ENCODE measurements at places on chromosomes 3 and 15.

DNA sequence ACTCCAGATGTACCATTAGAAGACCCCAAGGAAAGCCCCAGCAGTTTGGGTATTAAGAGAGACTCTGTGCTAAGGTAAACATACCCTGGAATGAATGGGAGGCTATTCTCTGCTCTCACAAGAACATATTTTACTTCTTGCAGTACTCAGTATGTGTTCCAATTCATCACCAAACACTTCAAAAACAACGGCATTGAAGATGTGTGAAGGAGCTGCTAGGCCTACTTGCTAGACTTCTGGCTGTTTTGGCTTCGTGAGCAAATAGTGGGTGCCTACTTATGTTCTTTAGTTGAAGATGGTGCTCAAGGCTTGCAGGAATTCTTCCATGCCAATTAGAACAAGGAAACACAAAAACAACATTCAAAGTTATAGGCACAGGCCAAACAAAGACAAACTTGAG lies 514.5 kb downstream of the ROBO1 start:
- no peak for DNase-seq

DNA sequence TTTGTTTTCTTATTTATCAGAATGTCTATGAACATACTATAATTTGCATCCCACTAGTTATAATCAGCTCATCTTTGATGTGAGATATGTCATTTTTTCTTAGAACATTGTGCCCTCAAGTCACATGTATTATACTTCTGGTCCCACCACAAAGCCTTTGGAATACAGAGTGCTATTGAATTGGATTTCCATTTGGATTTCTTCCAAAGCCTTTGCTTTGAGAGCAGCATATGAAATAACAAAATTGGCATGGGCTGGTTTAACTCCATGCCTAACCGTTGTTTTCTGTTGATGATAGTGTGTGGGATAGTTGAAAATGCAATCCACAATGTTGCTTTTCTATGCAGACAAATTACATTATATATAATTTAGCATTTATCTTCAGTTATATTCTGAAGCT lies 284.5 kb upstream of the PLSCR5 start:
- no peak for DNase-seq

- DNase-seq: no peak
These were observed 66.9 kb upstream of the TRA2B start for GRCh38 chr3:186004671-186005070.

DNA sequence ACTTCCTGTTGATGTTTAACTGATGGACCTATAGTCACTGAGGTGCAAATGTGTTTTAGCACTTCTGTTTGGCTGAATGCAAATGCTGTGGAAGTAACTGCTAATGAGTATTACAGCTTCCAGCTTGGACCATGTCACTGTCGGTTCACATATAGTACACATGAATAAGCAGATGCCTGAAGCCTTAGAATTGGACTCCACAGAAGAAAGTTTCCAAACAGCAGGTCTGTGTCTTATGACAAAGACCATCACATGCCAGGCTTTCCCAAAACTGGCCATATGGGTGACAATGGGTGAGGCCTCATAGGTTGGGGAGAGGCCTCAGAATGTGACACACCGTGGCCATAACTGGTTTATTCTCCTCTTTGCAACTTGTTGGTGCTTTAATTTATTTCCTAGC lies 241.8 kb downstream of the WNT5A start:
- no peak for DNase-seq

DNA sequence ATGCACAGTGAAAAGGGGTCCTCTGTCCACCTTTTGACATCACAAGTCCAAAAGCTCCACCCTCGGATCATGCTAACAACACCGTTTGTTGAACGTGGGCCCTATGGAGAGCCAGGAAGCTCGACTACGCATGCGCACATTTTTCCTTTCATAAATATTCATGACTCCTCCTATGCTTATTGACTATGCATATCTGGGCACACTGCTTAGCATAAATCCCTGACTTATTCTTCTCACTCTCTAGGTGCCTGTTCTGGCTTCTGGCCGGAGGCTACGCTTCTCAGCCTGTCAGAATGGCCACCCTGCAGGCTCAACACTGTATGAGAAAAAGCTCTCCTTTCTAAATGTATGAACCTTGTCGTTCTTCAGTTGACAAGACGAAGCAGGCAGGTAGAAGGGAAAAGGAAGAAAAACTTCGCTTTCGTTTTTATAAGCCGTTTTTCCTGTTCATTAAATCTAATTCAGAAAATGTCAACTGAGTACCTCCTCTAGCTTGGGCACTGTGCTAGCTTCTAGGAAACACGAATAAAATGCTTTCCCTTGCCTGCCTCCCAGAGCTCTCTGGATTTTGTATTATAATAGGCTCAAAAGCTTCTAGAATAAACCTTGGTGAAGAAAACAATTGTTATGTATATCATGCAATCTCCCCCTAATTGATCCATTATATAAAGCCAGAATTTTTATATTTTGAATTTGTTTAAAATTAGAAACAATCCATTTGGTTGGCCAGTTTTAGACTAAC lies 207.7 kb downstream of the ATP10A start:
- no peak for DNase-seq

- DNase-seq: no peak
These were observed 4.1 kb downstream of the CEMIP start for GRCh38 chr15:80783260-80783659.

DNA sequence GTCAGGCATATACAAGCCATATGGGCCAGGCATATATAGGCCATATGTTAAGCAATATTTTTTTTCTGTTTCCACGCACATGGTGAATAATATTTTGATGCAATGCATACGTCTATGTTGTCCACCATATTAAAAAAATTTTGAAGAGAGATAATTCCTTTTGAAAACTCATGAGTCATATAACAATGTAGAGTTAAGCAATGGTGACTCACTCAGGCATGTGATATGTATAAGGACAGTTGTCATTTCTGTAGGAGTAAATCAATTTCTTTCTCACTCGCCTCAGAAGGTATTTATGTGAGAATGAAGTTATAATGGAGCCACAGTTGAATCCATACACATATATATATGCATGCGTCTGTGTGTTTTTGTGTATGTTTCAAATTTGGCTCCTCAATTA lies 272.6 kb downstream of the EPHA3 start:
- DNase-seq: no peak

DNA sequence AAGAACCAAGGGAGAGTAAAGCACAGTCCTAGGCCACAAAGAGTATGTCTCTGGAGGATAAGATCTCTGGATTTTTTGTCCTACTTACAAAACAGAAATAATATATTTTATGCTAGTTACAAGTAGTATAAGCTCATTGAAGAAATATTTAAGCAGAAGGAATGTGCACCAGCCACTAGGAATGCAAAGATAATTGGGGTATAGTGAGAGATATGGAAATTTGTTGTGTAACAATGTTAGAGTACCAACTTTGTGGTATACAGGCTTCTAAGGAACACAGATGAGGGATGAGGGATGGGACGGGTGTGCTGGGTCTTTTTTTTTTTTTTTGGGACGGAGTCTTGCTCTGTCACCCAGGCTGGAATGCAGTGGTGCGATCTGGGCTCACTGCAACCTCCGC lies 26.5 kb downstream of the AKAP13 start:
- no peak for DNase-seq
